ENCODE measurements at places on chromosomes 7 and 10. TPM values are rescaled to one million over a fixed set of nuclear protein-coding genes. Genes with fewer than 3 reads are reported as not detected.

The PTPRZ1 gene
- 2.4 TPM for total RNA-seq

The CRYGN gene
- not detected for total RNA-seq

The SFTPA1 gene
- not detected for total RNA-seq

The OR2A5 gene
- total RNA-seq, result not detected

The GPR146 gene
- 9.2 TPM for total RNA-seq

The ADRA2A gene
- total RNA-seq, result 53.5 TPM

- DNase-seq, result no peak
Measured at GRCh38 chr10:8051109-8051821, 3.2 kb upstream of the GATA3 start.

DNA sequence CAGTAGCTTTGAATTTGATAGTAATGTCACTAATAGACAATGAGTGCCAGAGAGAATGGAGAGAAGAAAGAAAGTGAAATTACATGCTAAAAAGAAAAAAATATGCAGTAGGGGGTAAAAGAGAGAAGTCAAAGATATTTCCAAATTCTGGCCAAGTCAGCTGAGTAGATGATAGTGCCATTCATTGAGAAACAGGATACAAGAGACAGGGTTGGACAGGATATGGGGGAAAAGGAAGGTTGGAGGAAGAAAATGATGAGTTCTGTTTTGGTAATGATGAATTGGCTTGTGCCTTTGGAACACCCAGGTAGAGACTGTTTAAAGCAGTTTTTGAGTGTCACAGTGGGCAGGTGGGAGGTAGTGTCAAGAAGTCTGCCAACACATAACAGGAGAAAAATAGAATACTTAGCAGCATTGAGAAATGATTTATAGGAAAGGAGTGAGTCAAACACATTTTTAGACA is 78.3 kb downstream of the LRRC17 start:
- no peak for DNase-seq

DNA sequence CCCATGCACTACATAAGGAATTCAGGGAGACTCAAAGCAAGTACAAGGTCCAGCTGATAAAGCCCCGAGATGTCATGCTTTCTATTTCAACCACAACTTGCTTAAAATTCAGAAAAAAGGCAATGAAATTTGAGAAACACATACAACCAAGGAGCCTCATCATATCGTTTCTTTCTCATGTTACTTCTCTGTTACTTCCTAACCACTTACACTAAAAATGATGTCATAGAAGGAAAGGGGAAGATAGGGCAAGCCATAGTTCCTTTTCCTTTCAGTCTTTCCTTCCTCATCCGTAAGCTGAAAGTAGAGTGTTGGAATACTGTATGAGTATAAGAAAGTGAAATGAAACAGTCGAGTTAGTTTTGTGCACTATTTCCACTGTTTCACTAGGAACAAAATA is 27.9 kb upstream of the CDK14 start:
- no peak for DNase-seq

- DNase-seq, result no peak
Measured at GRCh38 chr7:821688-822087, 10.6 kb upstream of the SUN1 start.

GRCh38 chr7:69800495-69800894 is 202.2 kb downstream of the AUTS2 start:
- no peak for DNase-seq

GRCh38 chr7:73448609-73449008 is 15.0 kb downstream of the FZD9 start:
- DNase-seq, result no peak

DNA sequence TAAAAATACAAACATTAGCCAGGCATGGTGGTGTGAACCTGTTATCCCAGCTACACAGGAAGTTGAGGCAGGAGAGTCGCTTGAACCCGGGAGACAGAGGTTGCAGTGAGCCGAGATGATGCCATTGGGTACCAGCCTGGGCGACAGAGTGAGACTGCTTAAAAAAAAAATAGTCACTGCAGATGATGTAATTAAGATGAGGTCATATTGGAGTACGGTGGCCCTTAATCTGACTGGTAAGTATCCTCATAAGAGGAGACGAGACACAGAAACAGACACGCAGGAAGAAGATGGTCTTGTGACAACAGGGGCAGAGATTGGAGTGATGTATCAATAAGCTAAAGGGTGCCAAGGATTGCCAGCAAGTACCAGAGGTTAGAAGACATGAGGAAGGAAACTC is 156.0 kb downstream of the FAM107B start:
- no peak for DNase-seq

DNA sequence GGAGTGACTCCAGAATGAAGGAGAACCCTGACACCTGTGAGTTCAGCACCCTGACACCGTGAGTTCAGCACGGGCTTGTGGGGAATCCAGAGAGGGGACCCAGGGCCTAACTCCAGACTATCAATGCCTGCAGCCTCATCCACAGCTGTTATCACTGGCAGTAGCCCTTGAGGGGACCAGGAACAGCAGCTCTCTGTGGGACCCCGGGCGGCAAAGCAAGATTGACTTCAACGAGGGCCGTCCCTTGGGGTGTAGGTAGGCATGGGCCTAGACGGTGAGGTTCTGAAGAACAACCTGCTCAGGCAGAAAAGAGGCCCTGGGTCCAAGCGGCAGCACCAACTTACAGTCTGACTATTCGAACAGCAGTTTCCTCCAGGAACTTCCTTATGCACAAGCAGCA is 8.9 kb downstream of the GRID1 start:
- no peak for DNase-seq

DNA sequence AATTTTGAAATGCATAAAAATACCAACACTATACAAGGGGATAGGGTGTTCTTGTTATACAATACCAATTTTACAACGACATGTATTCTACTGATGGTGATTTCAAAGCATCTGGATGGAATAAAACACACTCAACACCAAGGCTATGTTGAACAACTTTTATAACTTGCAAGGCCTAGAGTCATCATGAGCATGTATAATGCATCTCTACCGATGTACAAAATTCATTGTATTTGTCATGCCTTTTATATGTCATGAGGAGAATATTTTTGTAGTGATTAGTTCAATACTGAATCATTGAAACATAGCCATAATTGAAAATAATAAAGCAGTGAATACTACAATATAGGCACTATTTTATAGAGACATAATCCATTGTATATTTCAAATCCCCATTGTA is 160.2 kb downstream of the ETV1 start:
- DNase-seq, result no peak

- DNase-seq, result no peak
Measured at GRCh38 chr7:15341817-15342216, 220.0 kb downstream of the AGMO start.

- DNase-seq, result no peak
Measured at GRCh38 chr10:70651661-70652060, 20.6 kb upstream of the ADAMTS14 start.

DNA sequence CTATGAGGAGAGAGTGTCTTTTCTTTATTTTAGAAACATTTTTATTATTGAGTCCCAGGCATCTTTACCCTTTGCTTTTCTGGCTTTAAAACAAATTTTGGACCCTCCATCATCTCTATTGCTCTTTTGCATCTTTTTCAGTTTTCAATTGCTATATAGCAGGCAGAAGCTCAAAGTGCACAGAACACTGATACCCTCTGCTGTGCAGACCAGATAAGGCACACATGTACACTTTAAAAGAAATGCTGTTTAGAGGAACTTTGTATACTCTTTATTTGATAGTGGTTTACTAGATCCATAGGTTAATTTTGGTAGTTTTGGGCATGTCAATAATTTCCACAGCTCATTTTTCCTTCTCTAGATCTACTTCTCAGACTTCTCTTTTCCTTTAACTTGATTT is 324.2 kb downstream of the SH2D4B start:
- DNase-seq, result no peak

DNA sequence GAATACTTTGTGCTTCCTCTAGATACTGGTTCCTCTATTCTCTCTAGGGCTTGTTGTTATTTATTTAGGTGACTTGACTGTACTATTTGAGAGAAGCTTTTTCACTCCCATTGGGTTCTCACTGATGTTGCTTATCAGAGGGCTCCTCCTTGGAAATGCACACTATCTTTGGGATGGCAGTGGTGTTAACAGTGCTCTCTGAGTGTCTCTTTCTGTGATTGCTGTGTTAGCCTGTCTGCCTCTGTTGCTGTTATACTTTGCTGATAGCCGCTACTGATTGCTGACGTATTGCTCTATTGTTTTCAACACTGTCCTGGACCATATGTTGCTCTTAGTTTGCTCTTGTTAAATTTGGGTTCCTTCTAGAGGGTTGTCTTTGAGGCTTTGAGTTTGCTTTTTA is 34.7 kb downstream of the ZNF33A start:
- no peak for DNase-seq

DNA sequence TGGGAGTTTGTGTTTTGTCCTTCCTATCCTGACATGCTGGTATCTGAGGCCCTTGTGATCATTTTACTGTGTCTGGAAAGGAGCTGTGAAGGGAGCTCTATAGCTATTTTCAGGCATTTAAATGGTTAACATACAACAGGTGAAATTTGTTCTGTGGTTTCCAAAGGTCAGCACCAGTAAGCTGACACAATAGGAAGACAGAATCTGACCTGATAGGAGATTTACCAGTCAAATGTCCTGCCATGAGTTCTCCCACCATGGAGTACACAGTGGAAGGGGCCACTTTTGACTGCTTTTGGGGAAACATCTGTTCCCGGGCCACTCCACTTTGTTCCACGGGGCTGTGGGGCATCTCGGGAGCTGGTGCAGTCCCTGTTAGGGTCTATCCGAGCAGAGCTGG is 17.6 kb downstream of the FKBP6 start:
- no peak for DNase-seq

- no peak for DNase-seq
Measured at GRCh38 chr10:51878695-51879094, 179.3 kb upstream of the CSTF2T start.

GRCh38 chr10:74983383-74983782 is 128.1 kb upstream of the SAMD8 start:
- DNase-seq, result no peak

- peak; percentile 49 for DNase-seq
Measured at GRCh38 chr10:27319752-27320431, 79.3 kb upstream of the ACBD5 start.

GRCh38 chr10:74988832-74989561 is 122.5 kb upstream of the SAMD8 start:
- DNase-seq, result no peak

DNA sequence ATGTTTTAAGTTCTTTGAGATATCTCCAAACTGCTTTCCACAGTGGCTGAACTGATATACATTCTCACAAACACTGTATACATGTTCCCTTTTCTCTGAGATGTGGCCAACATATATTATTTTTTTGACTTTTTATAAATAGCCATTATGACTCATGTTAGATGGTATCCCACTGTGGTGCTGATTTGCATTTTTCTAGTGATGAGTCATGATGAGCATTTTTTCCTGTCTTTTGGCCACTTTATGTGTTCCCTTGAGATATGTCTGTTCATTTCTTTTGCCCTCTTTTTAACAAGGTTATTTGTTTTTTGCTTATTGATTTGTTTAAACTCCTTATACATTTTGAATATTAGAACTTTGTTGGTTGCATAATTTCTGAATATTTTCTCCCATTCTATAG is 1055.1 kb downstream of the NXPH1 start:
- DNase-seq, result no peak

GRCh38 chr10:119197921-119198320 is 9.4 kb upstream of the GRK5 start:
- DNase-seq, result no peak

GRCh38 chr10:120813085-120813484 is 38.1 kb upstream of the WDR11 start:
- no peak for DNase-seq

DNA sequence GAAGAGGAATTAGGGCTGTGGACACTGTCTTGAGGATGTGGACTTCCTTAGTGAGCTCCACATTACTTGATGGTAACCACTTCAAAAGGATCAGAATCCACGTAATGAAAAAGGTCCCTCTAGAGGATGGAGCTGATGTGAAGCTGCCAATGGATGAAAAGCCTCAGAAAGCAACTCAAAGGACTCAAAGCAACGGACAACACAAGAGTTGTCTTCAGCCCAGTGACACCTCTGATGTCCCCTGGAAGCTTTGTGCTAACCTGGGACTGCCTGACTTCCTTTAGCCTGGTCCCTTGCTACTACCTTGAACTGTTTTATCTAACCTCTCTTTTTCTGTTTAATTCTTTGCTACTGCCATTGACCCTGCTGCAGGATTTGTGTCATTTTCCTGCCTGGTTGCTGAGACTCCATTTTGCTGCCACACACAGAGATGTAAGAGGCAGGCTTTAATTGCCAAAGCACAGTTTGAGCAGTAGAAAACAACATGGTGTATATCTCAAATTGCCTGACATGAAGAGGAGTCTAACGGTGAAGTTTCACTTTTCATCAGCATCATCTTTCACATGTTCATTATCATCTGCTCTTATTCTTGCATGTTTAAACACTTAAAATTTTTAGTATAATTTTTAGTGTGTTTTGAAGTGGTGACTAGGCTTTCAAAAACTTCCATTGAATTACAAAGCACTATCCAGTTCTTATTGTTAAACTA is 11.1 kb upstream of the SGCE start:
- no peak for DNase-seq

DNA sequence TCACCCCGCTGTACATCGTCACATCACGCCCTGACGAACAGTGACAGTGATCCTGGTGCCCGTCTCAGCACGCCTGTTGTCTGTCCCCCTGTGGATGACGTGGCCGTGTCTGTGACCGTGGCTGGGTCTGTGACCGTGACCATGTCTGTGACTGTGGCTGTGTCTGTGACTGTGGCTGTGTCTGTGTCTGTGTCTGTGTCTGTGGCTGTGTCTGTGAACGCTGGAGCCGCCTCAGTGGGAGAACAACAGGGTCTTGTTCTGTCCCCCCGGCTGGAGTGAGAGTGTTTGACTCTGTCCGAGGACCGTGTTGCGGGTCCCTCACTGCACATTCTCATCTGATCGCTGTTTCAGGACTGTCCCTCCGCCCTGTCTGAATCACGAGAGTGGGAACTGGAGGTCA is 202.2 kb downstream of the TCERG1L start:
- DNase-seq, result no peak

DNA sequence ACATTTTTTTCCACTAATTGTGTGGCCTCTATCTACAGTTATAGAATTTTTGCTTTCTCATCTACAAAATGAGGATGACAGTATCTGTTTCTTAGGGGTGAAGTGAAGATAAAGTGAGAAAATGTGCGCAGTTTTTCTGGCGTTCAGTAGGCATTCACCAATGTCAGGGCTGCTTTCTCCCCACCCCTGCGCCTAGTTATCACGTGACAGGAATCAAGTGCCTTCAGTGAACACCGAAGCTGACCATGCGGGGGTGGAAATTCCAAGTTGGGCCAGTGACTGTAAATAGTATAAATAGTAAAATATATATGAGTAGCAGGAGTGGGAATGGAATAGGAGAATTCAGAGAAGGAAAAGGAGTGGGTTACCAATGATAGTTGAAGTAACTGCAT is 77.4 kb downstream of the TAF3 start:
- DNase-seq, result no peak

Data from transverse colon (tissue), 4 donors.